Activated naive CD4-positive, alpha-beta T cell treated with Interleukin-2 at 50 U/mL for 16 hours (primary cell): ENCODE measurements at places on chromosomes 6 and 20.

GRCh38 chr6:170137176-170137891 lies 153.5 kb downstream of the DLL1 start:
- no peak for DNase-seq

DNA sequence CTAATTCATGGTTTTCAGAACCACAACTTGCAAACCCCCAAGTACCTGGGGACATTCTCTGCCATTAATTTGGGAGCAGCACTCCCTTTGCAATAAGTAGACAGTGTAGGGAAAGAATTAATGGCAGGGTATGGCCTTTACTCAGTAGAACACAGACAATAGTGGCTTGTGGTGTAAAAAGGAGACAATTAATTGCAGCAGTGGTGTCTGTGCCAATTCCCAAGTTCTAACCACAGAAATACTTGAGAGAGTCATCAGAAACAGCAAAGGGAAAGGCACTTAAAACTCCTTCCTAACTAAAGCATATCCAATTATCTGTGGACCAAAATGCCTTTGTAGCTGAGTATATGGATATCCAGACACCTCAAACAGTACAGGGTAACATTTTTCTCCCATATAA lies 257.6 kb upstream of the POU3F2 start:
- DNase-seq, result no peak

- DNase-seq, result no peak
These were observed 8.4 kb upstream of the FAM162B start for GRCh38 chr6:116773886-116774285.

GRCh38 chr6:135148889-135149288 lies 32.2 kb upstream of the MYB start:
- DNase-seq, result no peak

DNA sequence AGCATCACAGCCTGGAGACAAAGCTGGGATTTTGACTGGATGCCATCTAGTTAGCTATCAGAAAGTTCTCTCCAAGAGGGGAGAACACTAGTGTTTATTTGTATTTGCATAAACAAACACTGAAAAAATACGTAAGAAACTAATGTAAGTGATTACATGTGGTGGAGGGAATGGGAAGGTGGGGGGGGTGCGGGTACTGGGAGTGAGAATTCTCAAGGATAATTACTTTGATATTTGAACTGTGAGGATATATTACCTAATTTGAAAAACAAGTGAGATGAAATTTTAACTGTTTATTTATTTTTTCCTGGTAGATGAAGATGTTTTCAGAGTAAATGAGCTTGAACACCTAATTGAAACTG lies 54.7 kb downstream of the VEGFA start:
- no peak for DNase-seq
